ENCODE measurements at places on chromosomes 16 and 17. TPM values are rescaled to one million over a fixed set of nuclear protein-coding genes. Genes with fewer than 3 reads are reported as not detected.

- no peak for DNase-seq
These were observed 39.7 kb downstream of the PLD6 start for GRCh38 chr17:17166446-17166845.

DNA sequence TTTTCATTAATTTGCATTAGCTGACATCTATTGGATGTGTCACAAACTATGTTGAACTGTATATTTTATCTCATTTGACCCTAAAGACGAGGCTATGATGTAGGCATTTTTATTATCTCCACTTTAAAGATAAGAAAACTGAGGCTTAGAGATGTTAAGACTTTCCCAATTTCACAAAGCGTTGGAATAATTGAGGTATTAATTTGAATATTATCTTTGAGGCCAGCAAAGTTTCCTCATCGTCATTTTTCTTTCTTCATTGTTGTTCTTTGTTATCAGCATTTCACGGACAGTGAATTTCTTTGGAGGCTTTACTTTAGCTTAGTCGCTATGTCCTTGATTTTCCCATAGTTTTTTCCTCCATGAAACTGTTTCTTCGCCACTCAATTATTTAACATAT is 227.5 kb upstream of the MYOCD start:
- DNase-seq: no peak

HS3ST3A1 gene
- total RNA-seq: not detected

LYRM9 gene
- total RNA-seq: 19.2 TPM

TEKT1 gene
- total RNA-seq: not detected

All from T-cell (primary cell).